ENCODE measurements at places on chromosomes 5 and 9. TPM values are rescaled to one million over a fixed set of nuclear protein-coding genes. Genes with fewer than 3 reads are reported as not detected.

DNA sequence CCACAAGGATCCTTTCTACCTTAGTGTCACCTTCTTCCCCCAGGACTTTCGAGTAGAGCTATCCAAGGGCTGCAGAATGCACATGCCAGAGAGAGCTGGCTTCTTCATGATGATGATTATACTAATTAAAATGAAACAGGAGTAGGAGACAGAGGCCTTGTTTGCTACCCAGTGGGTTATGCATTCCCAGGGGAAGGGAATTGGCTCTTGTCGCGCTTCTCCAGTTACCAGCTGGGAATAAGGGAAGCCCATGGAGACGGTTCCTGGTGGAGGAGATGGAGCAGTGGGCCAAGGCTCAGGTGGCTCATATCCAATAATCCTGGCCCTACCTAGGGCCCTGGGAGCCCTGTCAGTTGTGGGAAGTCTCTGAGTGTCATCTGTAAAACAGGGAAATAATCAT is 65.1 kb downstream of the WWC1 start:
- no peak for DNase-seq

DNA sequence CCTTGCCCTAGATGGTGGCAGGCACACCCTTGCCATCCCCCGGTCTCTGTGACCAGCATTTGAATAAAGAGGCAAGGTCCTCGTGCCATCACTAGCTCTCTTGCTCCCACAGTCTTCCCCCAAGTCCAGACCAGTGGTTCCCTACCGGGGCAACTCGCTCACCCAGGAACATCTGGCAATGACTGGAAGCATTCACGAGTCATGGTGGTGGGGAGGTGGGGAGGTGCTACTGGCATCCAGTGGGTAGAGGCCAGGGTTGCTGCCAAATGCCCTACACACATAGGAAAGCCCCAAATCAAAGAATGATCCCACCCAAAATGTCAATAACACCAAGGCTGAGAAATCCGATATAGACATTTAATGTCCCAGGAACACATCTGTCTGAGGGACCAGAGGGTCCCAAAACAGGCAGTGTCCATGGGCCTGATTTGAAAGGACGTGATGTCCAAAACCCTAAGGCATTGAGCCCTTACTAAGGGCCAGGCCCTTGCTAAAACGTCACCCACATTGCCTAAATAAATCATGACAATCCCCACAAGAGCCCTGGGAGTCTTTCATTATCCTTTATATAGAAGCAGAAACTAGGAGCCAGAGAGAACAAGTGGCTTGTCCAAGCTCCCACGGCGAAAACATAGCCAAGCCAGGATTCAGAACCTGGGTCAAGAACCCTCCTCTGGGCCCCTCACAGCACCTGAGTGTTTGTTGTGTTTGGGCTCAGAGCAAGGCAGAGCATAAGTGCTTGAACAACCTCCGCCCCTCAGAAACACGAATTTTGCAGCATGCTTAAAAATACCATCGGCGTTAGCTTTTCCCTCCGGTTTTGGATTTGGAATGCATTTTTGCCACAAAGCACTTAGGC is 119.3 kb upstream of the WWC1 start:
- no peak for DNase-seq

DNA sequence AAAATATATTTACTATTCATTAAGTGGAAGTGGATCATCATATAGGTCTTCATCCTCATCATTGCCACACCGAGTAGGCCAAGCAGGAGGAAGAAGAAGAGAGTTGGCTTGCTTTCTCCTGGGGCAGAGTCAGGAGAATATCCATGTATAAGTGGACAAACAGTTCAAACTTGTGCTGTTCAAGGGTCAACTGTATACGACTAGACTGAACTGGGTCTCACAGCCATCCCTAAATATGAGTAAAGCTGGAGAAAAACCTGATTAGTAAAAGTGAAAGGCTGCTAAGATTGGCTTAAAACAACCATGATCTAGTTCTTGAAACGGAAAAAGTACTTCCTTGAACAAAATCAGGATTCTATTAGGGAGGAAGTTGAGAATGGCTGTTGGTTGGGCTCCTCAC is 276.7 kb upstream of the ADRA1B start:
- DNase-seq: no peak

- peak; percentile 15 for DNase-seq
Measured at GRCh38 chr5:119537704-119538103, 85.4 kb downstream of the HSD17B4 start.

DNA sequence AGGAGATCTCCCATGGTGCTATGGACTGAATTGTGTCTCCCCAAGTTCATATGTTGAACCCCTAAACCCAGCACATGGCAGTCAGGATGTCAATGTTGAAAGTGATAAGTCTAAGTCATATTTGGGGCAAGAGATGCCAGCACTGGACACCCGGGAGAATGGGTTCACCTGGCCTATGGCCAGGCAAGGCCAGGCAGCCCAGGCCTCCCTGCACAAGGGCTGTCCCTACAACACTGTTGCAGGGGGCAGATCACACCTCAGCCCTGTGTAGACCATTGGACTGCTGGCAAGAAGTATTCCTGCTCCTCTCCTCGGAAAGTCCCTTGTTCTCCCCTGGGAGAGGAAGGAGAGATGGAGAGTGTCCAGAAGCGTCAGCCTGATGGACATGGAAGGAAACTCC is 240.5 kb downstream of the GADD45G start:
- DNase-seq: no peak

GRCh38 chr5:80239680-80240367 is 16.0 kb downstream of the SERINC5 start:
- DNase-seq: no peak

- DNase-seq: no peak
Measured at GRCh38 chr5:6484899-6485298, 36.2 kb downstream of the UBE2QL1 start.

DNA sequence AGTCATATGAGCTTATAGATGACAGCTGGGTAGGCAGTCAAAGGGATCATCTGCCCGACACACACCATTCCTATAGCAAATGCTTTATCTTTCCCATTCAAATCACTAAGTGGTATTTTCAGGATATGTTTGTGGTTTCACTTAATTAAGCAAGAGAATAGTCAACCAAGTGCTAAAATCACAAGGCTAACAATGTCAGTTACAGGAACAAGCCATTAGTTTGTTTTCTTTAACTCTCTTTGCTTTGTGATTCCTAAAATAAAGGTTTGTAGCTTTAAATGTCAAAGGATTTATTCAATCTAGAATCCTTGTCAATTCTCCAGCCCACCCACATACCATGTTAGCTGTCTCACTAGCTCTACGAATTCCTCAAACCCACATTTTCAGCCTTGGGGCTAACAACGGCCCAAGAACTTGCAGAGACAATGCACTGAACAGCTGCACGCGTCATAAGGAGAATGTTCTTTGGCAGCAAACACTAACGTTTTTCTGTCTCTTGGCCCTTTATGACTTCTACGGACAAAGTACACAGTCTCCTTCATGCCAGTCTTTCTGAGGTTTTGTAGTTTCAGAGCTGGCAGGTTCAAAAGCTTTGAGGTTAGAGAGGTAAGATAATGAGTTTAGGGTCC is 56.6 kb downstream of the ELAVL2 start:
- peak; percentile 79 for DNase-seq

The GFI1B gene
- total RNA-seq: 0.19 TPM

The SGCD gene
- 3.5 TPM for total RNA-seq

All from A172 (cell line).